ENCODE measurements at places on chromosomes 6 and 20.
A peak's percentile ranks its signal among the peaks of the same experiment; 100 is the strongest.

DNA sequence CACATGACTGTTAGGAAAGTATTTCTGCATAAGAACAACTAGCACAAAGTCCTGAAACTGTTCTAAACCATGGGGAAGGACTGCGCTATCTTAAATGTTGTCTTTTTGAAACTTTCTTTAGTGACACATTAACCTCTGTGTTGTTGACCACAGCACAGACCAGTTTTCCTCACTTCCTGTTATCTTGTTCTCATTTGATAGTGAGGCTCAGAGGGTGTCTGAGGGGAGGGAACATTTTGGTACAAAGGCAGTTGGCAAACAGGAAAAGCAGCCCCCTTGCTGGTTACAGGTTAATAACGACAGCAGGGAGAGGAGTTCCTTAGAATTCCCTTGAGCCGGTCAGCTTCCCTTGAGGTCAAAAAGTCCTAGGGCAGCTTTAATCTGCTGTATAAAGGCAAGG, 143.5 kb upstream of the BMP2 start:
- H3K4me1 ChIP-seq = no peaks in the 10 kb centered on the region
- no peak overlapping the region for H3K4me3 ChIP-seq
- no peaks in the 10 kb centered on the region for H3K27me3 ChIP-seq
- no peak overlapping the region for H3K27ac ChIP-seq
- no peak for DNase-seq

GRCh38 chr6:136609873-136610706, 59.9 kb upstream of the MAP7 start:
- no peak overlapping the region for H3K4me3 ChIP-seq
- H3K27me3 ChIP-seq = no peaks in the 10 kb centered on the region
- peaks cover 39% of the 10 kb centered on the region for H3K4me1 ChIP-seq
- H3K36me3 ChIP-seq = peaks cover 4% of the 10 kb centered on the region
- peak overlapping the region; percentile 72 for H3K27ac ChIP-seq

DNA sequence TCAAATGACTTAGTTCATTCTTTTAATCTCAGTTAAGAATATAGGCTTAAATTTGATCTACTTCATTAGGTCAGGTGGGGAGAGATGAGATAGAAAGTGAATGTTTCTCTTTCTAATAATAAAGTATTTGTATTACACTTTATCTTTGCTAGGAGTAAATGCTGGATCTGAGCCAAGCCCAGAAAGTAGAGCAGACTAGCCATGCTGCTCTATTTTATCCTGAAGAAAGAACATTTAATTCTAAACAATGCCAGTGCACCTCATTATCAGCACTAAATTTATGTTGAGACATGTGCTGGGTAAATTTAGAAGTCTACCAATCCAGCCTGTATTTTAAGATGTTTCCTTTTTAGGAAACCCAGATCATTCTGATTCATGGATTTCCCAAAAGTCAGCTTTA, 43.5 kb downstream of the AKIRIN2 start:
- H3K27me3 ChIP-seq = no peaks in the 10 kb centered on the region
- peaks cover 19% of the 10 kb centered on the region for H3K4me1 ChIP-seq
- peak overlapping the region; percentile 56 for H3K27ac ChIP-seq
- H3K4me3 ChIP-seq = peak overlapping the region; percentile 31
- no peak for DNase-seq
- no peaks in the 10 kb centered on the region for H3K36me3 ChIP-seq

DNA sequence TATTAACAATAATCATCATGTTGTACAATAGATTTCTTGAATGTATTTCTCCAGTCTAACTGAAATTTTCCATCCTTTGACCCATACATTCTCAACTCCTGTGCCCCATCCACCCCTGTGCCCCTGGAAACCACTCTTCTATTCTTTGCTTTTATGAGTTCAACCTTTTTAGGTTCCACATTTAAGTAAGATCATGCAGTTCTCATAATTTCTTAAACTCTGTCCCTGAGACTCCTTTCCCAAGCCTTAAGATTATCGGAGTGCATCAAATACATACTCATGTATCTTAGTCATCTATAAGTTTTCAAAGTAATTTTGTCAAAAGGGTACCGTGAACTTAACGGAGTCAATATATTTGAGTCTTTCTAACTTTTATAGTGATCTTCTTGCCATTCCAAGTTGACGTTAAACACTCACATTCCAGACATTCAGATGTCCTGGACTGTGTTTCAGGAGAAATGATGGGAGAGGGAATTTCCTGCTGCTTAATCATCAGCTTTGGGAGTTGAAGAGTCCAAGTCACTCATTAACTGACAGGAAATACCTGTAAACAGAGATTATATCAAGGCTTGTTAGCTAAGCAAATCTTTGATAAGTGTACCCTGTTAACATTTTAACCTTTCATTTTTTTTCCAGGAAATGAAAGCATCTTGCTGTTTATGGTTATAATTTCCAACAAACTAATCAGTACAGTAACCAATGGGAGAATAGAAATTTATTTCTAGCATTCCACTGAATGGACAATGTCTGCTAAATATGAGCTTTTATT, 73.3 kb downstream of the ADGRG6 start:
- DNase-seq = no peak
- no peaks in the 10 kb centered on the region for H3K4me1 ChIP-seq
- no peaks in the 10 kb centered on the region for H3K27me3 ChIP-seq
- no peak overlapping the region for H3K27ac ChIP-seq

- H3K27ac ChIP-seq = no peak overlapping the region
- DNase-seq = no peak
- no peaks in the 10 kb centered on the region for H3K36me3 ChIP-seq
- no peak overlapping the region for H3K4me3 ChIP-seq
- H3K4me1 ChIP-seq = no peaks in the 10 kb centered on the region
Measured at GRCh38 chr20:57568088-57568896, 7.4 kb downstream of the PCK1 start.

DNA sequence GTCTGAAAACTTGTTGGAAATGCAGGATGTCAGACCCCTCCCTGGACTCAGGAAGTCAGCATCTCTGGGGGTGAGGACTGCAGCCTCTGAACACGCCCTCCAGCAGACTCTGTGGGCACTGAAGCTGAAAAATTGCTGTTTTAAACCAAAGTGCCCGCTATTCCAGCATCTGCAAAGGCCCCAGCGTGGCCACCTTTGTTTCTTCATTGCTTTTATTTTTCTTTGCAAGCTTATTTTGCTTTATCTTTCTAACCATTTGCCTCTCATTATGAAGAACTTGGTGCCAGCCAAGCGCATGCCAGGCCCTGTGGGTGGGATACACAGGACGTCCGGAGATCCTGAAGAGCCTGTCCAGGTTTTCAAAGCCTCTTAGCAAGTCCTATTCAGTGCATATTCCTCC, 203.9 kb upstream of the CST7 start:
- H3K27ac ChIP-seq = no peak overlapping the region
- no peaks in the 10 kb centered on the region for H3K4me1 ChIP-seq
- H3K36me3 ChIP-seq = no peaks in the 10 kb centered on the region

DNA sequence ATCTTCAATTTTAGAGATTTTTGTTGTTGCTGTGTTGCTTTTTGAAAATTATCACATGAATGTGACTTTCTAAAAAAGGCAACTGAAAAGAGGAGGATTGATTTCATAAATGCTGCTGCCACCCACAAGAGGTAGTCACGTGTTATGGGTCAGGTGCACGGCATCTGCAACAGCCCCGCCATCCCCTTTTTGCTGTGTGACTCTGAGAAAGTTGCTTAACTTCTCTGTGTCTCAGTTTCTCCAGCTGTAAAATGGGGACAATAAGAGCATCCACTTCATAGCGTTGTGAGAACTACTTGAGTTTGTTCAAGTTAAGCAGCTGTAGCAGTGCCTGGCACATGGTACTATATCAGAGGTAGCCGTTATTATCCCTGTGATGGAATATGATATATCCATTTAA, 10.7 kb downstream of the CCN5 start:
- peaks cover 68% of the 10 kb centered on the region for H3K4me1 ChIP-seq
- H3K4me3 ChIP-seq = no peak overlapping the region
- no peak overlapping the region for H3K27ac ChIP-seq

DNA sequence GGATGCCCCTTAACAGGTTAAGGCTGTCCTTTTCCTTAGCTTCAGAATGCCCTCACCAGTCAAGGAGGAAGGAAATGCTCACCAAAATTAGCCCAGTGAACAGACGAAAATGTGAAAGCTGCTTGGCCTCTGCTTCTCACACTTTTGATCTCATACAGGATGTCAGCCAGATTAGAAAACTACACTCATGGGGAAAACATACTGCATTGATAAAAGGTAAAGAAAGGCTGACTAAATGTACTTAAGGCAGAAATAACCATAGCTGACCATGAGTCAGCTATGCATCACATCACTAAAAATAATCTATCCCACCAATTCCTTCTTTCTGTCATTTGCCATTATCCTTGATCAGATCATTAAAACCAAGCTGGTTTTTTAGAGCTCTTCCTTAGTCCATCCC, 198.4 kb upstream of the TENT5A start:
- no peak for DNase-seq
- peaks cover 8% of the 10 kb centered on the region for H3K4me1 ChIP-seq
- H3K36me3 ChIP-seq = no peaks in the 10 kb centered on the region
- no peak overlapping the region for H3K4me3 ChIP-seq

GRCh38 chr6:14396826-14397517, 279.4 kb downstream of the CD83 start:
- no peaks in the 10 kb centered on the region for H3K36me3 ChIP-seq
- no peak for DNase-seq
- H3K4me3 ChIP-seq = no peak overlapping the region

DNA sequence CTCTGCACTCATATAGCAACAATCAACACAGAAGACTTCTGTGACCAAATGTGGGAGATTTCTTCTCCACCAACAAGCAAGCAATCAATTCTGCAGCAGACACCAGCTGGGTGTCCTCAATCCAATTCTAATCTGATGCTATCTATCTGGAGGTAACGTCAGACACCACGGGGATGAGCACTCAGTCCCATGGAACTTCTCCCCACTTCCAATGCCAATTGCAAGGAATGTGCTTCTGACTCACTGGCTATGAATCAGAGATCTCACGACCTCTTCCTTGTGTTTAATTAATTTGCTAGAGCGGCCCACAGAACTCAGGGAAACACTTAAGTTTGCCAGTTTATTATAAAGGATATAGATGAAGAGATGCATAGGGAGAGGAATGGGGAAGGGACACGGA, 103.5 kb upstream of the SIRPG start:
- no peak overlapping the region for H3K27ac ChIP-seq
- no peak for DNase-seq
- no peaks in the 10 kb centered on the region for H3K36me3 ChIP-seq
- no peaks in the 10 kb centered on the region for H3K4me1 ChIP-seq
- H3K27me3 ChIP-seq = no peaks in the 10 kb centered on the region

- DNase-seq = no peak
- no peaks in the 10 kb centered on the region for H3K4me1 ChIP-seq
- no peaks in the 10 kb centered on the region for H3K27me3 ChIP-seq
- H3K27ac ChIP-seq = no peak overlapping the region
Measured at GRCh38 chr20:18191306-18191705, 53.6 kb downstream of the KAT14 start.

DNA sequence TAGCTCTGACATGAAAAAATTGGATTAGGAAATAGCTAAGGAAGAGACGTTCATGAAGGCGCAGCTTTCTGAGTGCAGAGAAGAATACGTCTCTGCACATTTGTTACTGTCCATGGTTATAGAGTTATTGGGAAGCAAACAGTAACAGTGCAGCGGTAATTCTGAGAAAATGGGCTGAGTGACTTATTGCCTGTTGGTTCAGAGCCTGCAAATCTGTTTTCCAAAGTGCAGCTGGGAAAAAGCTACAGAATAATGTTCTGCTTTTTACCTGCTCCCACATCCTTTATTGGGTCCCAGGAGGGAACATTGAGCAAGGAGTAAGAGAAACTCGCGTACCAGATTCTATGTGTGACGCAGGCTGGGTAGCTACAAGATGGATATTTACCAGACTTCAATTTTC, 160.2 kb downstream of the BTBD3 start:
- no peak for DNase-seq
- no peaks in the 10 kb centered on the region for H3K4me1 ChIP-seq
- no peaks in the 10 kb centered on the region for H3K36me3 ChIP-seq
- H3K4me3 ChIP-seq = no peak overlapping the region
- no peak overlapping the region for H3K27ac ChIP-seq
- H3K27me3 ChIP-seq = no peaks in the 10 kb centered on the region

DNA sequence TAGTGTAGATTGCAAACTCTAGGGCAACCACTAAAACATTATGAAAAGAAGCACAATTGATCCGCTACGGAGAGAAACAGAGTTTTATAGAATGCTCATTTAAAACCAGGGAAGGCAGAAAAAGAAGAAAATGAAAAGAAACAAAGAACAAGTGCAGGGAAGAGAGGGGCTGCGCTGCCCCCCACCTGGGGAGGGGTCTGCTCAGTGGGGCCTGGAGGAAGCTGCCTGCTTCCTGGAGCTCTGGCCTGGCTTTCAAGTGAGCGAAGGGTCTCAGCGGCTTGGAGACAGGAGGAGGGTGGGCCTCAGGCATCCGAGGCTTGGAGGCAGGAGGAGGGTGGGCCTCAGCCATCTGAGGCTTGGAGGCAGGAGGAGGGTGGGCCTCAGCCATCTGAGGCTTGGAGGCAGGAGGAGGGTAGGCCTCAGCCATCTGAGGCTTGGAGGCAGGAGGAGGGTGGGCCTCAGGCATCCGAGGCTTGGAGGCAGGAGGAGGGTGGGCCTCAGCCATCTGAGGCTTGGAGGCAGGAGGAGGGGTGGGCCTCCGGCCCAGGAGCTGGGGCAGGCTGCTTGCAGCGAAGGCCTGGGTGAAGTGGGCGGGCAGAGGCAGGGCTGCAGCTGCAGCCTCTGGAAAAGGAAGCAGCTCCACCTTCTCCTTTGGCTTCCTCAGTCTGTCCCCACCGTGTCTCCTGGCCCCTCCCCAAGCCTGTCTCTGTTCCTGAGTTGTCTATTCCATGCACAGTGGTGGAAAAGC, 406.3 kb downstream of the TAF4 start:
- no peak for DNase-seq
- H3K27me3 ChIP-seq = no peaks in the 10 kb centered on the region
- H3K36me3 ChIP-seq = no peaks in the 10 kb centered on the region
- no peak overlapping the region for H3K4me3 ChIP-seq
- H3K4me1 ChIP-seq = no peaks in the 10 kb centered on the region

DNA sequence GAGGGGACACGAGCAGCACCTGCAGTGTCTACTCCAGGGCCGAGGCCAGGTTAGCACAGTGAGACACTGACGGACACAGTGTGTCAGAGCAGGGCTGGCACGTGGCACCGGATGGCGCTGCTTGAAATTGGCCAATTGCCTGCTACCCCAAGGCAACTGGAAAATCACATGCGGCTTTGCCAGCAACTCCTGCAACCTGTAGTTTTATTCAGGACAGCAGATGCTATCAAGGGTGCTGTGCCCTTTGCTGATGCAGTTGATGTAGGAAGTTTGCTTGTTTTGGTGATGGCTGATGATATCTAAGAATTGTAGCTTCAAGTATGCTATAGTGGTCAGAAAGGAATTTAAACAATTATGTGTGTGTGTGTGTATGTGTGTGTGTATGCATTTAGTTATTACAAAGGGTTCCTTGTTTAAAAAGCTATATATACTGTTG, 25.9 kb downstream of the RIN2 start:
- no peaks in the 10 kb centered on the region for H3K27me3 ChIP-seq
- H3K4me3 ChIP-seq = no peak overlapping the region
- no peak for DNase-seq
- H3K36me3 ChIP-seq = no peaks in the 10 kb centered on the region
- no peak overlapping the region for H3K27ac ChIP-seq

Measured in thoracic aorta (tissue), 2 donors.